NCI-H526 (cell line): ENCODE measurements at places on chromosomes 3 and 15.
A peak's percentile ranks its signal among the peaks of the same experiment; 100 is the strongest.

GRCh38 chr3:54784021-54784420 is 143.8 kb downstream of the LRTM1 start:
- DNase-seq: no peak

DNA sequence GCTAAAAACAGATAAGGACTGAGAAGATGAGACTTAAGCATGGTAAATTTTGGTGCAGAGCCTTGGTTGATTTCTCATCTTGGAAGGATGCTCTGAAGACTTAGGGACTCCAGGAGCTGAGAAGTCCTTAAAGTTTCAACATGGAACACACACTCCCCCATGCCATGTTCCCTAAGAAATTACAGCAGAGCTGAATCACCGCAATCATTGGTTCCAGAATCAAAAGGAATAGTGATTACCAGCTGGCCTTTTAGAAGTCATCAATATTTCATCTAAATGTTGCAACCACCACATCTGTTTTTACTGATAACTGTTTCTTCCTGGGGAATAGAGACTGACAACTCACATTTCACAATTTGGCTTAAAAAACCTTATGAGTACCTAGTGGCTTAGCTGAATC is 229.3 kb downstream of the MINAR1 start:
- no peak for DNase-seq

- no peak for DNase-seq
These were observed 67.9 kb downstream of the VGLL3 start for GRCh38 chr3:86923071-86923491.

DNA sequence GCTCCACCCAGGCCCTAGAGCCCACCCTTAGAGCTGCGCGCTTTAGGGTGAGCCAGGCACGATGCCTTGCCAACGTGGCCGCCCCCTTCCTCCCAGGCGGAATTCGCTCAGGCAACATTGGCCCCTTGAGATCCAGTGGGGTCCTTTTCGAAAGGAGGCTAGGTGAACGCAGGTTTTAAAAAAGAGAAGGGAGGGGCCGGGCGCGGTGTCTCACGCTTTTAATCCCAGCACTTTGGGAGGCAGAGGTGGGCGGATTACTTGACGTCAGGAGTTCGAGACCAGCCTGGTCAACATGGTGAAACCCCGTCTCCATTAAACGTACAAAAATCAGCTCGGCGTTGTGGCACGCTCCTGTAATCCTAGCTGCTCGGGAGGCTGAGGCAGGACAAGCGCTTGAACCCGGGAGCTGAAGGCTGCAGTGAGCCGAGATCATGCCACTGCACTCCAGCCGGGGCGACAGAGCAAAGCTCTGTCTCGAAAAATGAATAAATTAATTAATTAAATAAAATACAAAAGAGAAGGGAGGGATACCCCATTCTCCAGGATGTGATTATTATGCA is 984 bp upstream of the RPP25 start:
- no peak for DNase-seq

- no peak for DNase-seq
These were observed 164.3 kb downstream of the LRRK1 start for GRCh38 chr15:101083336-101084045.

- DNase-seq: no peak
These were observed 65.4 kb upstream of the UMPS start for GRCh38 chr3:124664804-124665203.

DNA sequence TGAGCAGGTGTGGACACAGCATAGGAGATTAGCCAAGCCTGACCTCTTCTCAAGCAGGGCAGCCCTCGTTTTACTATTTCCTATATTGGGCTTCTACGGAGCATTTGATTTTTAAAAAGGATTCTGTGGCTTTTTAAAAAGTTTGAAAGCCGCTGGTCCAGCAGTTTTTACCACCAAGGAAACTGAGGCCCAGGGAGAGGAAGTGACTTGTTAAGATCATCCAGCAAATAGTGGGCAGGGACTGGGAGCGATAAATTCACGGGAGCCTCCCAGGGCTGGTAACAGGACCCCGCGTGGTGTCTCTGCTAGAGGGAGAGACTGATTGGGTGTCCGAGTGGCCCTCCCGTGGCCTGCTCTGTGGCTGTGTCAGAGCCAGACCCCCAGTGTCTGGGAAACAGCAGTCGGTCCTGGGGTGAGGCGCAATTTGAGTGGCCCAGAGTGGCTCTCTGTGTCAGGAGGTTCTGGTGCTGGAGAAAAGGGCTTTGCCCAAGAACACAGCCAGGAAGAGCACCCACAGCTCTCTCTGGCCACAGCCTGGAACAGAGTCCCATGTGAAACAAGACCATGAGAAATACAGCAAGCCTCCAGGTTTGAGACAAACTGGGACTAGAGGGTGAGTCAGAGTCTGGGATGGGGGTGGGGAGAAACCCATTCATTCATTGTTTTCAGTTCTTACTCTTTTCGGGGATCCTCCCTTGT is 4.2 kb downstream of the FURIN start:
- DNase-seq: peak; percentile 66

- DNase-seq: peak; percentile 88
These were observed 187.9 kb downstream of the OPA1 start for GRCh38 chr3:193780810-193781478.

- peak; percentile 87 for DNase-seq
These were observed 127.6 kb downstream of the SOX2 start for GRCh38 chr3:181839039-181839915.

GRCh38 chr3:46931631-46932331 is 44.8 kb downstream of the CCDC12 start:
- no peak for DNase-seq

DNA sequence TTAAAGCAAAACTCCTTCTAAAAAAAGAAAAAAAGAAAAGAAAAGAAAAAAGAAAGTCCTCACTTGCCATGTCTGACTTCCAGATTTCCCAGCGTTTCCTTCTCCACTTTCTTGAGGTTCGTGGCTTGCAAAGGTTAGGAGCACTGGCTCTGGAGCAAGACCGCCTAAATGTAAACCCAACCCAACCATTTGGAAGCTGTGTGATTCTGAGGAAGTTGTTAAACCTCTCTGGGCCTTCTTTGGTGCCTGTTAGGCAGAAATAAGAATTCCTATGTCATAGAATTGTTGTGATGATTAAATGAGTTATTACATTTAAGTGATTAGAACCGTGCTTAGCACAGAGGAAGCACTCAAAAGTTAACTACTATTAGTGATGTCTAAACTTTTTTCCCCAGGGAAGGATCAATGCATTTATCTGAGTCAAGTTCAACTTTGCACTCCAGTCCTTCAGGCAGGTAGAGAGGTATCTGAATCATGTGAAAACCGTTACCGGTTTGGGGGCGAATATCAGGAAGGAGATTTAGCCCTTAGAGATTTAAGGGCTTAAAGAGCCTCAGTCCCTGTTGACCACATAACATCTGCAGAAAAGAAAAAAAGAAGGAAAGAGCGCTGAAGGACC is 78.3 kb upstream of the HES1 start:
- DNase-seq: no peak

GRCh38 chr3:193890016-193890897 is 245.7 kb upstream of the HES1 start:
- DNase-seq: no peak

DNA sequence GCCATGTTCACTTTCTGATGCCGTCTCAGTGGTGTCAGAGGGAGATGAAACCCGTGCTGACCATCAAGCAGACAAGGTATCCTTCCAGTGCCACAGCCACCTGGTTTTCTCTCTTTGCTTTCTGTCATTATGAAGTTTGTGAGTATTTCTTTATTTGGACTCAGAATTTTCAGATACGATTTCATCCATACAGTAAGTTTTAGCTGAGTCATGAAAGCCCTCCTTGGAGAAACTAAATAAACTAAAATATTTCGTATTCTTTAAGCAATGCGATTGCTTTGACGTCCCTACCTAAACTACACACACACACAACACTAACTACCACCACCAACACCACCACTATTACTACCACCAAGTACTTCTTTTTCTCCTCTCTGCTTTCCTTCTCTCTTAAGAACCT is 350.1 kb downstream of the NTRK3 start:
- DNase-seq: no peak

DNA sequence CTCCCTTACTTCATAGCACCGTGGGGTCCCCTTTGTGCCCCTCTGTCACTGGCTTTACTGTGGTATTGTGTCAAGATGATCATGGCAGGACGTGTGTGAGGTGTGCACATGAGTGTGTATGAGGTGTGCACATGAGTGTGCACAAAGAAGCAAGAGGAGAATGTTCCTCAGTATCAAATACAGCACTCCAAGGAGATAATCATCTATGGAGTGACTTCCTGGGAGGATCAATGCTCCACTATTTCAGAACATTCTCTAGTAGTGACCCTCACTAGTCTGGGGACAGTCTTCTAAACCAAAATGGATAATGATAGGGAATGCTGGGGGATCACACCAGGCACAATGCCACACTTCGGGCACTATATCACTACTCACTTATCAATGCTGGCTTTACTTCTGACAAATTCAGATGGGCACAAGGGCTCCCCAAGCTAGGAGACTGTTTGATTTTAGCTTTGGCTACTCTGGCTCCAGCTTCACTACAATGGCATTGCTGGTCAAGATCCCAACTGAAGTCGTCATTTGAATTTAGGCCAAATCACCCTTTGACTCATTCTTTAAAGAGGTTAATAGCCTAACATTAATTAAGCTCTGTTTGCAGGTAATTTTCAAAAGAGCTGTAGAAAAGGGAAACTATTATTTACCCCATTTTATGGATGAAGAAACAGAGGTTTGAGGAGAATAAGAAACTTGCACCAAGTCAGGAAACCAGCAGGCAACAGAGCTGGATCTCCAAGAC is 124.1 kb downstream of the THRB start:
- no peak for DNase-seq

- DNase-seq: no peak
These were observed 60.7 kb downstream of the SGO1 start for GRCh38 chr3:20125289-20125688.

DNA sequence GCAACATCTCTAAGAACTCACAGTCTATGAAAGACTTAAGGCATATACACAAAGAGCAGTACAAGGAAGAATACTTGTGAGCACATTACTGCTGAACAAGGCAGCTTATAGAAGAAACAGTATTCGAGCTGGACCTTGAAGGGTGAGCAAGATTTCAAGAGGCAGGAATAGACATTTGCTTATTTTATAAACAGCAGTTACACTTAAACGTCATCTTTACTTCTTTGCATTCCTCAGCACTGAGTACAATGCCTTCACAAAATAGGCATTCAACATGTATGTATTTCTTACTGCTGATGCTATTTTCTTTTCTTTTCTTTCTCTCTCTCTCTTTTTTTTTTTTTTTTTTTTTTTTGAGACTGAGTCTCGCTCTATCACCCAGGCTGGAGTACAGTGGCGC is 205.8 kb downstream of the ZIC4 start:
- DNase-seq: no peak

DNA sequence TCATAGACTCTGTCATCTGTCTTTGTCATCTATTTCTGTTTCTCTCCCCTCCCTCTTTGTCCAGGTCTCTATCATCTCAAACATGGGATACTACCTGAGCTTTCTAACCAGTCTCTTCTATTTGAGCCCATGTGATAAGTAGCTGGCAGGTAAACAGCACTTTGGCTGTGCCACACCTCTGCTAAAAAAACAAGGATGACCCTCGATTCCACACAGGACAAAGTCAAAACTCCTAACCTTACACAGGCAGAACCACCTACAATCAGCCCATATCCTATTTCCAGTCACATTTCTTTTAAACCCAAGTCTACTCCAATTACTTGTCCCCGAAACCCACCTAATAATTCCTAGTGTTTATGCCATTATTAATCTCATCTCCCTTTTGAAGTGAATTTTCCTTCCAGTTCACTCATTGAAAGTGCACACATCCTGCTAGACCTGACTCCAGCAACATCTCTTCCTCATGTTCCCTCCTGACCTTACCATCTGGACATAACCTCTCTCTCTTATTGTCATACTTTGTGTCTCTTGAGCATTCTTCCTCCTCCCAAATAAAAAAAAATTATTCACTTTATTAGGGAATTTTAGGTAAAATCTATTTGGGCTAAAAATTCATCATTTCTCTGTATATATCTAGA is 256.1 kb upstream of the ONECUT1 start:
- no peak for DNase-seq

- peak; percentile 69 for DNase-seq
These were observed 75.0 kb upstream of the RNU6-1 start for GRCh38 chr15:67914537-67915460.

- no peak for DNase-seq
These were observed 11.0 kb downstream of the NDUFB5 start for GRCh38 chr3:179615458-179616173.

GRCh38 chr3:194375473-194376240 is 6.1 kb upstream of the LRRC15 start:
- DNase-seq: no peak

DNA sequence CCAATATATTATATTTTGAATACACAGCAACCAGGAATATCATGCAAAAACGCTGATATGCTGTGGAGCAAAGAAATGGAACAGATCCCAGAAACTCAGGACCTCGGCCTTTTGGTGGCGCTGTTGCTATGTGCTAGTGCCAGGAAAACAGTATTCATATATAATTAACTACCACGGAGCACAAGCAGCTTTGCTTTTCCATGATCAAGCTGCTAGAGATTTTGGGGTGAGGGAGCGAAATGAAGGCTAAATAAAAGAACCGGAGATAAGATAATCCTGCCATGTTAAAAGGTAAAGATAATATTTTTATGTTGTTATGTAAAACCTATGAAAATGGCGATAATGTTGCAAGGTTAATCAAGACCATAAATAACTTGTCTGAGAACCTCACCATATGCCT is 157.7 kb upstream of the FAM3D start:
- peak; percentile 21 for DNase-seq

DNA sequence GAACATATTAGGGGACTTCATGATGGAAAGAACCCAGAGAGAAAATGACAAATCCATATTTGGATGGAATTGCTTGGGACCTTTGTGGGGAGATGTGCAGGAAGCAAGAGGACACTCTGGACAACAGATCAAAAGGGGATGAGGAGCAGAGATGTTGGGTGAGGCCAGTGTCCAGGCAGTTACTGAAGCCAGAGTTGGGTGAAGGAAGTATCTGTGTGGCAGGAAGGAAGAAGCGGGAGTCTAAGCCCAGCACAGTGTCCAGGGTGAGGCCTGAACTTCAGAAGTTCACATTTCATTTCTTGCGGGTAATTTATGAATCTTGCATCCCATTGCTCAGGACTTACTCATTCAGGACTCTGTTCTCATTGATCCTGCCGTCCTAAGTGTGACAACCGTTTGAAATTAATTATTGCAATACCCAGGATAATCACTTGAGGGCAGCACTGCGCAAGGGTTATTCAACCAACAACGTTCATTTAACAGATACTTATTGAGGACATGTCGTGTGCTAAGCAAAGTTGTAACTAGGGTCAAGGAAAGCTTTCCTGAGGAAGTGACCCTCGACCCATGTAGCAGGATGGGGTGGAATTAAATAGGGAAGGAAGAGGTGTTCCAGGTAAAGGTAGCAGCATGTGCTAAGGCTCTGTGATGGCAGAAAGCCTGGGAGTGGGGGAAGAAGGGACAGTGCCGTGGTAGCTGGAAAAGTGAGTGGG is 61.3 kb upstream of the CMTM8 start:
- peak; percentile 80 for DNase-seq

- DNase-seq: no peak
These were observed 31.3 kb upstream of the TMEM115 start for GRCh38 chr3:50390508-50391224.

GRCh38 chr3:105537371-105538080 is 170.8 kb downstream of the ALCAM start:
- DNase-seq: no peak

- peak; percentile 75 for DNase-seq
These were observed 494.5 kb downstream of the RBMS3 start for GRCh38 chr3:29775340-29775739.
